HepG2 (cell line): ENCODE measurements at places on chromosomes 16 and 17. TPM values are rescaled to one million over a fixed set of nuclear protein-coding genes. Genes with fewer than 3 reads are reported as not detected.
A peak's percentile ranks its signal among the peaks of the same experiment; 100 is the strongest.

DNA sequence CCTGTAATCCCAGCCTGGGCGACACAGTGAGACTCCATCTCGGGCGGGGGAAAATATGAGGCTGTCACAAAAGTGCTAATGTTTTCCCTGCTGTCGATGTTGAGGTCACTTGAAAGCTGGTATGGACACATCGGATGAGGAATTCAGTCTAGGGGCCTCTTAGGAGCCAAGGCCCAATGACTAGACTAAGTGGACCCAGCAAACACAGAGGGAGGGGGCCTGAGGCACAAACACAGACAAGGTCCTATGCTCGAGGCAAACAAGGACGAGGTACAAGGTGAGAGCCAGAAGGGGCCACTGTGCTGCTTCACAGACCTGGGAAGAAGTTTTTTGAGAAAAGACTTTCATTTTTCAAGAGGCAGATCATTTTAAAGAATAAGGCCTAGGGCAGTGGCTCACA lies 15.2 kb downstream of the TRAP1 start:
- H3K36me3 ChIP-seq: no peaks in the 10 kb centered on the region
- DNase-seq: peak; percentile 53
- H3K4me3 ChIP-seq: no peak overlapping the region
- H3K27me3 ChIP-seq: no peaks in the 10 kb centered on the region
- peaks cover 41% of the 10 kb centered on the region for H3K4me1 ChIP-seq
- peak overlapping the region; percentile 55 for H3K27ac ChIP-seq

DNA sequence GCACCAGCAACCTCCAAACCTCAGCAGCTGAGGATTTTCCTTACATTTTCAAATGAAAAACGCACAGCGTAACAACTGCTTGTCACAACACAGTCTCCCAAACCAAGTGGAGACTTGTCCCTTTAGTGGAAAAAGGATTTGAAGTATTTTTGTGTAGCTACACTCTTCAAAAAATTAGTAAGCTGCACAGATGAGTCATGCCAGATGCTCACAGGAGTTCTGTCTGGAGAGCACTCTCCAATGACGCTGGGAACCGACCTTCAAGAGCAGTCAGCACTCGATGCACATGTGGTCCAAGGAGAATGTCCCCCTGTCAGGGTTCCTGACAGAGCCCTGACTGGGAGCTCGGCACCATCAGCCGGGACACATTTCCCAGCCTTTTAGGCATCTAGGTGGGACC lies 39.8 kb downstream of the MAP1LC3B start:
- no peak overlapping the region for H3K4me3 ChIP-seq
- DNase-seq: no peak
- peaks cover 57% of the 10 kb centered on the region for H3K36me3 ChIP-seq
- no peak overlapping the region for H3K27ac ChIP-seq
- no peaks in the 10 kb centered on the region for H3K4me1 ChIP-seq
- no peaks in the 10 kb centered on the region for H3K27me3 ChIP-seq

EMC8 gene
- 71.6 and 76.0 TPM in 2 replicates for polyA plus RNA-seq

GRCh38 chr16:53546988-53547391 lies 44.0 kb upstream of the AKTIP start:
- H3K4me1 ChIP-seq: peaks cover 26% of the 10 kb centered on the region
- H3K27ac ChIP-seq: no peak overlapping the region
- no peaks in the 10 kb centered on the region for H3K36me3 ChIP-seq
- H3K4me3 ChIP-seq: no peak overlapping the region
- H3K27me3 ChIP-seq: peaks cover 16% of the 10 kb centered on the region

DNA sequence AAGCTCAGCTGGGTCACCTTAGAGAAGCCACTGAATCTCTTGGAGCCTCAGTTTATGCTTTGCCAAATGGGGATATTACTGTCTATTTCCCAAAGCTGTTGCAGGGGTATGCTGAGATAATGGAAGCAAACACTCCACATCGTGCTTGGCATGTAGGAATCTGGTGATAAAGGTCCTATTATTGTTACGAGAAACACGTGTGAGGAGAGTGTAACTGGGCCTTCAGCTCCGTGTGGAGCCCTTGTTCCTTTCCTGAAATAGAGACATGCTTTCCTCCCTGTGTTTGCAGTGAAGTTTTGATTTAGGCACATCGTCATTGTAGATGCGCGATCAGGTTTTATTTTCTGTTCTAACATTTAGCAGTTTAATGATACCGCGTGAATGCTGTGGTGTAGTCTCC lies 292.4 kb downstream of the CPPED1 start:
- no peaks in the 10 kb centered on the region for H3K4me1 ChIP-seq
- H3K27me3 ChIP-seq: no peaks in the 10 kb centered on the region
- no peak overlapping the region for H3K4me3 ChIP-seq
- H3K27ac ChIP-seq: no peak overlapping the region
- no peaks in the 10 kb centered on the region for H3K36me3 ChIP-seq
- no peak for DNase-seq

- peaks cover 12% of the 10 kb centered on the region for H3K4me1 ChIP-seq
- H3K4me3 ChIP-seq: no peak overlapping the region
- no peaks in the 10 kb centered on the region for H3K36me3 ChIP-seq
- H3K27me3 ChIP-seq: no peaks in the 10 kb centered on the region
These were observed 476.9 kb upstream of the GOT2 start for GRCh38 chr16:59210955-59211541.

- no peak overlapping the region for H3K4me3 ChIP-seq
- peaks cover 17% of the 10 kb centered on the region for H3K4me1 ChIP-seq
- DNase-seq: no peak
- H3K27me3 ChIP-seq: no peaks in the 10 kb centered on the region
- no peak overlapping the region for H3K27ac ChIP-seq
- H3K36me3 ChIP-seq: peaks cover 65% of the 10 kb centered on the region
These were observed 13.6 kb downstream of the USP36 start for GRCh38 chr17:78826836-78827509.
